CD4-positive, alpha-beta T cell treated with Interleukin-1 beta for 1 hour (primary cell): ENCODE measurements at places on chromosomes 12 and 14.
A peak's percentile ranks its signal among the peaks of the same experiment; 100 is the strongest.

- DNase-seq = no peak
These were observed 212.2 kb downstream of the DUSP6 start for GRCh38 chr12:89140141-89140540.

GRCh38 chr14:92900660-92901059, 22.3 kb upstream of the CHGA start:
- DNase-seq = no peak

- no peak for DNase-seq
These were observed 36.3 kb upstream of the BAZ1A start for GRCh38 chr14:34911209-34912150.

DNA sequence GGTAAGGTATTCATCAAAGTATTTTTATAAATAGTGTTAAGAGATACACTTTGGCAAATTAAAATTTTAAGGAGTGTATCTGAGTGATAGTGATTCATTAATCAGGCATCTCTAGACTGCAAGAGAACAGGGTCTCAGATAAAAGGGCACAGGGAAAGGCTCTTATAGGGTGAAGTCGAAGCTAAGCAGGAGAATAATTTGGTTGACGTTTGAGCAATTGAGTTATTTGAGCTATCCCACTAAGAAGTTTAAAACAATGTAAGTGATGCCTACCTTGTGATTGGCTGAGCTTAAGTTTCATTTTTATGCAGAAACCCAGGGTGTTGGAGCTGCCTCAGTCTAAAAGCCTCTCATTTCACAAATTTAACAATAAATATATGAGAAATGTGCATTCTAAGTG, 125.3 kb downstream of the SLC6A15 start:
- no peak for DNase-seq

DNA sequence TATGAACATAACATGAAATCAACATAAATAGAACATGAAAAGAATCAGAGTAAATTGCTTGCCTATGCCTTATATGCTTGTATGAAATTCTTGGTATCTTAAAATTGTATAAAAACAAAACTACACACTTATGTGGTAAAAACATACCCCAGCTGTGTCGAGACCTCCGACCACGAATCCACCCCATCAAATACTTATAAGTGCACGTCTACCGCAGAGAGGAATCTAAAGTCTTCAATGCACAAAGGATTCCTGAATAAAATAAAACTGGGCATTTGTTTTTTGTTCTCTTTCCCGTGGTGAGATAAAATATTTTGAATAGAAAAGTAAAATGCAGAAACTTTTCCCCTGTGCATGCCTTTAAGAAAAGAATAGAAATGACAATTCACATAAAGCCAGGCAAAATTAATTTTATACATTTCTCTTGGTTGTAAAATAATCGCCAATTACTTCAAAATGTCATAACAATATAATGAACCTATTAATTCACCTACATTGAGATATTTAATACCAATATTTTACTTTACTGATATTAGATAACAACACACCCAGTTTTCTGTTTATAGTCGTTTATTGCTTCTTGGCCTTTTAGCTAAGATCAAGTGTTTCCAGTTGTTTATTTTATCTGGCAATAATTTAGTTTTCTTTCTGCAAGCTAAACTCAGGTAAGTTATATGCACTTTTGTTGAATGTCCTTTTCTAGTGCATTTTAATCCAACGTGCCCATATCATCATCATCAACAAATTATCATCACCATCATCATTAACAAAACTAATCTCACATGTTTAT, 1.0 kb downstream of the KLRK1 start:
- DNase-seq = no peak

DNA sequence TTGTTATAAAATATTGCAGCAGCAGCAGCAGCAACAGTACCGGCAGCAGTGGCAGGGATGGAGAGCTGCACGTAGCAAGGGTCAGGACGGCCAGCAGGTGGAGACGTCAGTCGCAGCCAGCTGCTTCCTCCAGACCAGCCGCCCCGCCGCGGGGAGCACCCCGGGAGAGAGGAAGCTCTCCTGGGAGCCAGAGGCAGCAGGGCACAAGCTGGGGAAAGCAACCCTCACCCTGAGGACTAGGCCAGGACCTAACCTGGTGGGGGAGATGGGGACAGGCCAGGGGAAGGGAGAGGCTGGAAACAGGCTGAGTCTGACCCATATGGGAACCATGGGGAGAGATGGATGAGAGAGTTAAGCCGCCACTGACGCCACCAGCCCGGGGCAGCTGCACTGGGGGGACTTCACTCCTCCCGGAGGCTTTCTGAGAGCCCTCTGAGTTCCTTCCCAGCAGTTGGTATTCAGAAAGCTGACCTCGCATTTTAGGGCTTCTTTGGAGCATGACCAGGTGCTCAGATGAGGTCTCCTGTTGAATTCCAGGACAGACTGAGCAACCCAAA, 56.3 kb downstream of the SPTB start:
- peak; percentile 62 for DNase-seq

GRCh38 chr14:36224176-36224575, 47.7 kb upstream of the PTCSC3 start:
- no peak for DNase-seq

DNA sequence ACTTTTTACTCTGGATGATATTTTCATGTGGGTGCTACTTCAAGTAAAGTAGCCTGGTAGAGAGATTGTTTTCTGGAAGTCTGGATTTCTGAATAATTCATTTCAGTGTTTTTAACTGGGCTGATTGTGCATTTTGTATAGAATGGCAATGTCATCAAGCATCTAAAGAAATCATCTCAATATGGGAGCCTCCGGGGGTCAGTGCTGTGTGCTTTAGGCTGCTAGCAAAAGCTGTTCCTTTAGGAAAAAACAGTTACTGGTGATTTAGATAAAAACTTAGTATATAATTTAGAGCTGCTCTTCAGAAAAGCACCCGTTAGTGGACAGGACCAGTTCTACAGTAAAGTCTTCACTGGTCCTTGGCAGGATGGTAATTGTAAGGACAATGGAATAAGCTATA, 5.1 kb downstream of the UBE3B start:
- no peak for DNase-seq

DNA sequence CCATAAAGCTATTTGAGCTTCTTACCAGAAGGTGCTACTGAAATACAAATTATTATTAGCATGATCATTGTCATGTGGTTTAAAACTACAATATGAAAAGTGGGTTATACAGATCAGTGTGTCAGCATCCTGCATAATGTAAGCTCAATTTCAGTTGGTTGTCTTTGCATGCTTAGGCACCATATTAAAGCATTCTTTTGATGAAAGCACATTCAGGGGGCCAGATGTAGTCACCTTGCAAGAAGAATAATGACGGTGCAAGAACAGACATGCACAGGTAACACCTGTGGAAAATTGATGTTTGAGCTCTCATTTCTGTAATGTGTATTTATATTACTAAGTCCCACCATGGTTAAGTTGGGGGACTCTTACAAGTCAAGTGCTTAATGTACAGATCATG, 123.9 kb downstream of the PAX9 start:
- DNase-seq = no peak

- no peak for DNase-seq
These were observed 11.1 kb upstream of the RTL1 start for GRCh38 chr14:100914597-100915021.

GRCh38 chr12:75848431-75848925, 183.1 kb downstream of the PHLDA1 start:
- DNase-seq = no peak

DNA sequence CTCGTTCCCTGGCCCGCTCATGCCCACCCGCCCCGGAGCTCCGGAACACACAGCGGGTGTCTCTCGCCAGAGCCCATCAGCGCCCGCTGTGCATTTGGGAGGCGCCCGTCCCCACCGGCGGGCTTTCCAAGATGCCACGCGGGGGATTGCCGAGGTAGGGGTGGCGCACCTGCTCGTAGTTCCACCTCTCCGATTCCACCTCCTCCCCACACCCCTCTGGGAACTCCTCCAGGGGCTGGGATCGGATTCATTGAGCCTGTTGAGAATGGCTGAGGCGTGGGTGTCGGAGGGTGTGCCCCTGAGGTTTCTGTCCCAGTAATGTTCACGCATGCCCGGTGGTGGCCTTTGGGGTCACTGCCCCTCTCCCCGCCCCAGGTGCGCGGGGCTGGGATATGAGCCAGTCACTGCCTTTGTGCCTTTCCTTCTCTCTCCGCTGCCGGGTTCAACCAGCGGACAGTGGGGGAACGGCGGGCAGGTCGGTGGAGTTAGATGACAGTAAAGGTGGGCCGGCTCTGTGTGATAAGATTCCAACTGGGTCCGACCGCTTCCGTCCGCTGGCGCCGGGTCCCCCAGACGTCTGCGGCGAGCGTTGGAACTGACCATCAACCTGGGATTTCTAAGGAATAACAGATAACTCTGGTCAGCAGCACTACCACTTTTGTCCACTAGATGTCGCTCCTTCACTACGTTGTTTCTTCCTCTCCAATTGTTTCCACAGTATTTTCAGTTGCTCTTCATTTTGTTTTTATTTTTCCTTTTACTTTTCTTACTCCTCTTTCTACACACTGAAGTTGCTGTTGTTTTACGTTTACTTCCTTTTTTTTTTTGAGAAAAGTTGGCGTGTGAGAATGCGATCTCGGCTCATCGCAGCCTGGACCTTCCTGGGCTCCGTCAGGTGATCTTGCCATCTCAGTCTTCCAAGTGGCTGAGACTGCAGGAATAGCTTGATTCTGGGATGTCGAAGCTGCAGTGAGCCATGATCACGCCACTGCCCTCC, 178.1 kb upstream of the ALG10B start:
- peak; percentile 58 for DNase-seq

DNA sequence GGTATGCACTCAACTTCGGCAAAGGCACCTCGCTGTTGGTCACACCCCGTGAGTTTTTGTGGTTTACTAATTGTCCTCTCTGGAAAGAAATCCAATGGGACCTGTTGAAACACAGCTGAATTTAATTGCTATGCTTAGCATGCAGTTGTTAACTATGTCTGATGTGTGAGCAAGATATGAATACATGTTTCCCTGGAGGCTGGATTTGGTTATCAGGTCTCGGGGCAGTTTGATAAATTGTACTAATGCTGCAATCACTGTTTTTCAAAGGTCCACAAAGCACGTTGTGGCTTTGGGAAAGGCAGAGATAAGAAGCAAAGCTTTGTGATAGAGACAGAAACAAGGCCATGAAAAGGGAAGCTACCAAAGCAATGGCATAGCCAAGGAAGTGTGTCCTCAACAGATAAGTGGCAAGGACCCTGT, 91.3 kb downstream of the DAD1 start:
- DNase-seq = no peak

- no peak for DNase-seq
These were observed 251.6 kb downstream of the SLC15A4 start for GRCh38 chr12:128571906-128572810.

DNA sequence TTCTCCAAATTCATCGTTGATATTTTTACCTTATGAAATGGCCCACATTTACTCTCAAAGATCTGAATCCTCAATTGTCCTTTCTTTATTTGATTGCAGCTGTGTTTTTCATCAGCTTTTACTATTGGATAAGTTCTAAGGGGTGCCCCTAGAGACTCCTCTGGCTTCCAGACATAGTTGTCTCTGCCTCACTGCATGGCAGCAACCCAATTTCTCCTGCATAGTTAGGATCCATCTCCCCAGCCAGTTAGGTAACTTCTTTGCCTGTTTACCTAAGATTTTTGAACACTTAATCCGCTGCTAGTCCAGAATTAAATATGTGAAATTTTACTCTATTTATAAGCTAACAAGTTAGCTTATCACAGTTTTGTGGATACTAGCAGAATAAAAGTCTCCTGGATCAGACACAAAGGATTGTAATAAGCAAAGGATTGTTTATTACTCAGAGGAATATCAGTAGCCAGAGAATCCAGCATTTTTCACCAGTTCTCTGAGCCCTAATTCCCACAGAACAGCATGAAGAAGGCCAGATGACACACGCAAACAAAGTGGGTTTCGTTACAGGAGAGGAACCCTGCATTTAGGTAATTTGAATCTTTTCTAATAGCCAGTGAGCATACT, 101.1 kb downstream of the BBS10 start:
- no peak for DNase-seq

- no peak for DNase-seq
These were observed 60.4 kb downstream of the RASSF8 start for GRCh38 chr12:26018926-26019325.

DNA sequence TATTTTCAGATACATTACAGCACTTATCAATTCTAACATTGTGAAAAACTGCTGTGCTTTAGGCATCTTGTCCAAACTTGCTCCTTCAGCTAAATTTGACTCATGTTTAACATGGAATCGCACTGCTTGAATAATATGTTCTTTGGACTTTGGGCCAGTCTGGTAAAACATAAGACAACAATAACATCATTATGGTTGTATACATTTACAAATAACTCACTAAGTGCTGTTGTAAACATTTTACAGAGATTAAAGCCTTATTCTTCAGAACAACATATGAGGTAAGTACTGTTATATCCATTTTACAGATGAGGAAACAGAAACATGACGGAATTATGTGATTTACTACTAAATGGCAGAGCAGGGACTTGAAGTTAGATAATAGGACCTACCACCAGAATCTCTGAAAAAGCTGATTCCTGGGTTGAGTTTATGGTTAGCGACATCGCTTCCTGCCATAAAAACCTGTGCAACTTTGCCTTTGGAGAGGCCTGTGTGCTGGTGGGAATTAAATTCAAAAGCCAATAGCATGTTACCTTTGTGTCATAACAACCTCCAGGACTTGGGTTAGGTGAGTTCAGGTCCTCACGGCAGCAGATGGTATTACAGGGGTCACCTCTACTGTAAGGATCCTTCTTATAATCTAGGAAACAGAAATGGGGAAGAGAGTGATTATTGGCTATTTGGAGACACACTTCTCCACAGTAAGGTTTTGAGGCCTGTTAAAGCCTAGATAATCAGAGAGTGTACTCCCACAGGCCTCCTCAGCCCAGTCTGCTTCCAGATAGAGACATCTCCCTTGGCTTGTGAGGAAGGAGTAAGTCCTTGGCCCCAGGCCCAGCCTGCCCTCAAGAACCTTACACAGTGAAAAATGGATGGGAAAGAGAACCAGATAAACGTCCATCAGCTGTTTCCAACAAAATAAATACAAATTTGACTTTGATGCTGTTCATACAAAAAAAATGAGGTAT, 61.8 kb downstream of the PLBD1 start:
- DNase-seq = no peak

DNA sequence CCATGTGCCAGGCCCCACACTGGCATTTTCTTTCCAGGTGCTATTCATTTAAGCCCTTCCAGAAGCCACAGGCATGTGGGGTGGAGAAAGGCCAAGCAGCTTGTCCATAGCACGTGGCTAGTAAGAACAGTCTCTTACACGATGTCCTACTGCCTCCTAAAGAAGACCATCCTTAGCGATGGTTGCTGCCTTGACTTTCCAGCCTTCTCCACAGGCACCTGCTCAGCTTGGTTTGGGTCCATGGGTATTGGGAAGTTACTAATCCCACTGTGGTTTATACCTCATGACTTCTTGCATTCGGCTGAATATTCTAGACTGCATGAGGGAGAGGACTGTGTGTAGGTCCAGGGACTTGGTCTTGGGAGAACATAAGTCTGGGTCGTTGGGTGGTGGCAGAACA, 49.2 kb downstream of the NINJ2 start:
- DNase-seq = no peak

DNA sequence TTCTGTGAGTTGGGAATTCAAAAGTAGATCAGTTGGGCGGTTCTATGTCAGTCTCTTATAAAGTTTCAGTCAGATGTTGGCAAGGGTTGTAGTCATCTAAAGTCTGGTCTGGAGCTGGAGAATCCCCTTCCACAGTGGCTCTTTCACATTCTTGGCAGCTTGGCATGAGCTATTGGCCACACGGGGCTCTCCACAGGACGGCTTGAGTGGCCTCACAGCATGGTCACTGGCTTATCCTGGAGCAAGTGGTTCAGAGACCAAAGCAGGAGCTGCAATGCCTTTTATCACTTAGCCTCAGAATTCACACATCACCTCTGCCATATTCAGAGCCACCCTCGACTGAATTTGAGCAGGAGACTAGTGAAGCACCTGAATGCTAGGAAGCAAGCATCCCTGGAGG, 7.1 kb upstream of the KICS2 start:
- DNase-seq = no peak

- DNase-seq = no peak
These were observed 14.9 kb upstream of the HEATR5A start for GRCh38 chr14:31435276-31435675.
